ENCODE measurements at places on chromosomes 7 and 10. TPM values are rescaled to one million over a fixed set of nuclear protein-coding genes. Genes with fewer than 3 reads are reported as not detected.

The CACNA2D1 gene
- 20.6 TPM for total RNA-seq

The NUTM2A gene
- total RNA-seq, result 0.09 TPM

The AKR1C4 gene
- total RNA-seq, result not detected

The NKX2-3 gene
- total RNA-seq, result not detected

The DCLRE1A gene
- 8.0 TPM for total RNA-seq

The CPA4 gene
- 0.74 TPM for total RNA-seq
